ENCODE measurements at places on chromosomes 2 and 18. TPM values are rescaled to one million over a fixed set of nuclear protein-coding genes. Genes with fewer than 3 reads are reported as not detected.

Gene PRKAG3
- polyA plus RNA-seq, result not detected

Gene AMER3
- polyA plus RNA-seq, result not detected

- DNase-seq, result peak; percentile 45
These were observed 825 bp downstream of the ITGA6 start for GRCh38 chr2:172427990-172428831.

DNA sequence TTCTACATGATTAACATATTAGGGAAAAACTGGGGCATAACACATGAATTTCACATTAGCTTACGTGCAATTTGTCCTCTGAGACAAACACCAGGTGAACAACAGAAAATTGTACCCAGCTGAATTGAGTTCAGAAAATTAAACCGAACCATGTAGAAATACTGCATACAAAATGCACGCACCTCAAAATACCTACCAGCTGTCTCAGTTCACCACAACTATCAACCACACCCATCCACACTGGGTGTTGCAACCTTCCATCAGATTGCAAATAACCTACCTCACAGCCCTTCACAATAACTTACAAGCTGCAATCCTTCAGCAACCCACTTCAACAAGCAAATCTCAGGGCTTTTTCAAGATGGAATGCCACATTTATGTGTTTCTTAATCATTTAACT, 55.9 kb downstream of the UNC50 start:
- DNase-seq, result peak; percentile 88

DNA sequence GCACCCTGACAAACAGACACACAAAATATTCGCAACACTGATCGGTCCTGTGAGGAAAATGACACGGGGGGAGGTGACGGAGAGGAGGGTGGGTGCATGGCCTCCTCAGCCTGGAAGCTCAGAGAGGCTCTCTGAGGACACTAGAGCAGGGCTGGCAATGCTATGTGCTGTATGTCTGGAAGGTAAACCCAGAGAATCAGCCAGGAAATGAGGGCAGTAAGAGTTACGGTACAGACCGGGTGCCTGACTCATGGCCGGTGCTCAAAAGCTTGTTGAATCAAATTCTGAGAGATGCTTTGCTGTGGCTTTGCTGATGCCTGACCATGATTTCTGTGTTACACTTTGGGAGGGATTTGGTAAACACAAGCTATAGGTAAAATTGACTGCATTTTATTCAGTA, 81.9 kb downstream of the CCDC93 start:
- no peak for DNase-seq
